RWPE2 (cell line): ENCODE measurements at places on chromosomes 6 and 20.

DNA sequence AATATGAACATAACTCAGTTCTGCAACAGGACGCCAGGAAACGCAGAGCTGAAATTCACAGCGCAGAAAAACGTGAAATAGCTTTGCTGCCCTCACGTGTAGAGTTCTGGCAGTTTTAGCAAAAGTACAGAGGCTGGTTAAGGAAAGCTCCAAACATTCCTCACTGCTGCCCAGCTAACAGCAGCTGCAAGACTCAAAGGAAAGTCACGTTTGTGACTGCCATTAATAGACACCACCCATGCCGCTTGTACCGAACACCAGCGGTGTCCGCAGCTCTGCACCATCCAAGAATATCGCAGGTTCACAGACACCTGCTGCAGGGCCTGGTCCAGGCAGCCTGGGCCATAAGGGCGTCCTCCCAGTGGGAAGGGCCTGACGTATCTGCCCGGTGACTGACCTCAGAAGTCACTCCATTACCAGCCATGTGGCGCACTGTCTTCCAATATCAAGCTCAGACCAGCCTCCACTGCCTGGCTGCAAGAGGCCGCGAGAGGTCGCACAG is 61.4 kb downstream of the WDR27 start:
- DNase-seq = no peak

- DNase-seq = no peak
Observed at GRCh38 chr6:41634657-41635056, 3.6 kb upstream of the MDFI start.

GRCh38 chr20:37564388-37565133 is 36.9 kb upstream of the BLCAP start:
- DNase-seq = peak; percentile 83

DNA sequence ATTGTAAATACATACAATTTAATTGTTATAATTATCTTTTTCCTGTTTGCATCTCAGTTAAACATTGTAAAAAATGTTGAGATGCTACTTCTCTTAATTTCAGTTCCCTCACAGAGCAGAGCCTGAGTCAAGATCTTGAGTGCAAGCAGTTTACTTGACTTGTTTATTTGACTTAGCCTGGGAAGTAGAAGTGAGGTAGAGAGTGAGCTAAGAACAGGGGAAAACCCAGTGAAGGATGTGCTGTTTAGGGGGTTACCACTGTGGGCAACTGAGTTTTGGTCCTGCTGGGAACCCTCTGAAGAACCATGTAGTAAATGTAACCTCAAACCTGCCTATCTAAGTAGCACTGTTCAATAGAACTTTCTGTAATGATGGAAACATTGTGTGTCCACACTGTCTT is 495.2 kb upstream of the FLRT3 start:
- DNase-seq = no peak

- no peak for DNase-seq
Observed at GRCh38 chr6:169253337-169254238, at the start of gene THBS2. THBS2 (minus strand) TSS chr6:169253846; CDS start chr6:169250784, 3,062 bp downstream.

DNA sequence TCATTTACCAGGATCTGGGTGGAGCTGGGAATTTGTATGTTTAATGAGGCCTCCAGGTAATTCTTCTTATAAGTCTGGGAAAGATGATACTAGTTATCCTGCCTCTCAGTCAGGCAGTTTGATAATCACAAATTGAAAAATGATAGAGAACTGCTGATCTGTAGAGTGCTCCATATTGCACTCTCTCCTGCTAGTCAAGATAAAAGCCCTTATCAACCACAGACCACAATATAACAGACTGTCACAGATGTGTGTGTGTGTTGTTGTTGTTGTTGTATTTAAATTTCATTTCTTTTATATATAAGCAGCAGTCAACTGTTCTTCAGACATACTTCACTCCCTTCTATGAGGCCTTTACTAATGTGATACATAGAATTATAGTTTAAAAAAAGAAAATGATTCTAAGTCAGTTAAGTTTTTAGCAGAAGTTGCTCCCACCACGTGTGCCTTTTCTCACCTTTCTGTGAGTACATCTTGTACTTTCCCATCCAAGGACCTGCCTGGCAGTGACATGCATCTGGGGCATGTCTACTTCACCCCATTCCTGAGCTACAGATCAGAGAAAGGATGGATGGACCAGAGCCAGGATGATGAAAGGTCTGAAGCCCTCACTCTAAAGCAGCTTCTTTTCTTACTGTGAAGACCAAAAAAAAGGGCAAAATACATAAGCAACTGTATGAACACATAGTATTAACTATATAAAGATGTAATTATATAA is 29.8 kb downstream of the TENT5A start:
- DNase-seq = no peak

- no peak for DNase-seq
Observed at GRCh38 chr6:166939345-166939744, 17.0 kb downstream of the RNASET2 start.

DNA sequence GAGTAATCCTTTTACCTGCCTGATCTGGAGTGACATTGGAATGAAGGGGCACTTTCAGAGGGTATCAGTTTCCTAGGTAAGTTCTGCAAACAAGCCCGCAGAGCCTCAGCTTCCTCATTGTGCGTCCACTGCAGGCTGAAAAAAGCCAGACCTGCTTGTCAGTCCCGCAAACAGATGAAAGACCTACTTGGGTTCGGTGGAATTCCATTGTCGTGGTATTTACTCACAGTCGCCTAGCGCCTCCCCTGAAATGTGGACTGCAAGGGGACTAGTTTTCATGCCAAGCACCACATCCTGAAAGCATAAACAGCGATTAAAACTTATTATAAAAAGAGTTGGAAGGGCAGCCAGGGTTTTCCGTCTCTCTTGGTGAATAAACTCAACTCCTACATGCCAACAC is 121.5 kb downstream of the PAX1 start:
- DNase-seq = no peak

- no peak for DNase-seq
Observed at GRCh38 chr6:41713650-41714291, 21.6 kb downstream of the TFEB start.

GRCh38 chr20:30816182-30816645 is 441.2 kb upstream of the DEFB115 start:
- DNase-seq = peak; percentile 92

GRCh38 chr6:125507987-125508655 is 206.4 kb upstream of the HDDC2 start:
- no peak for DNase-seq

- DNase-seq = no peak
Observed at GRCh38 chr20:47956268-47956995, 171.2 kb upstream of the SULF2 start.

- no peak for DNase-seq
Observed at GRCh38 chr6:119501798-119502483, 152.4 kb upstream of the MAN1A1 start.

DNA sequence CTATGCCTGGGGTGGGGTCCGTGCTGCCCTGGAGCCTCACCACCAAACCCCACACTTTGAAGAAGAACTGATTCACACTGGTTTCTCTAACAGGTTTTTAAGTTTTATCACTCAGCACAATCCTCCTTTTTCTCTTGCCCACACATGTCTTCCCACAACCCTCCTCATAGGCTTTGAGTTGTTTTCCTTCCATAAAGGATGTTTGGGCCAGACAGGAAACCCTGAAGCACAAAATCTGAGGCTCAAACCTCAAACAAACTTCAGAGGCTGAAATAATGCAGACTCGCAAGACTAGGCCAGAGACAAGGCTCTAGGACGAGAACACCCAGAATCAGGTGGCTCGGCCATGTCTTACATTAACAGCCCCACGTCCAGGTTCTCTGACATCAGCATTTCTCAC is 35.3 kb downstream of the EZR start:
- DNase-seq = no peak

- DNase-seq = no peak
Observed at GRCh38 chr20:8526610-8527009, 394.5 kb downstream of the PLCB1 start.

DNA sequence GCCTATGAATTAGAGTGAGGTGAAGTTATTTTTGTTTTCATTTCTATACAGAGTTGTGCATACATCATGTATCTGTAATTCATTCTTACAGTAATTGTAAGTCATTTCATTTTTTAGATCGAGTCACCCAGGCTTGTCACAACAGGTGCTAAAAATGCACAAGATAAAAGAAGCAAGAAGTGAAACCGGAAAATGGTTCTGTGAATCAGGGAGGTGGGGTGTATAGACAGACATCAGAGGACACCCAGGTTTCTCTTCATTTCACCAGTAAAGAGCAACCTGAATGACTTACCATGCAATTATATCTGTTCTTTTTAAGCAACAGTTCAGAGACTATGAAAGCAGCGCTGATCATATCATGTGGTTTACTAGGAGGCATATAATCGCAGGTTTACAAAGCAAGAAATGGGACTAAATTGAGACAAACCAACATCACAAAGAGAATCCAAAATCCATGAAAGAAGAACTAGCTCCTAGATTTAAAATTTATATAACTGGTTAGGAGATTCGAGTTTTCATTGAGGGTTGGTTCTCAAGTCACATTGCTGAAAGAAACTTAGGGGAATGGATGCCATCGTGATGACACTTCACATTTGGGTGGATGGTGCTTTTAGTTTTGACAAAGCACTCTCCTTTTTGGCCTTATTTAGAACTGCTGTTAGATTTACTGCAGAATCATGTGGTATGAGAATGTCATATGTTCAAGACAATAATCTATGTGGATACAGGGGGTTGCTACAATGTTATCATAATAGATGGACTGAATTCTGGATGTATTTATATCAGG is 27.9 kb upstream of the TBC1D7 start:
- DNase-seq = no peak

GRCh38 chr6:2576499-2576898 is 174.2 kb downstream of the MYLK4 start:
- no peak for DNase-seq

DNA sequence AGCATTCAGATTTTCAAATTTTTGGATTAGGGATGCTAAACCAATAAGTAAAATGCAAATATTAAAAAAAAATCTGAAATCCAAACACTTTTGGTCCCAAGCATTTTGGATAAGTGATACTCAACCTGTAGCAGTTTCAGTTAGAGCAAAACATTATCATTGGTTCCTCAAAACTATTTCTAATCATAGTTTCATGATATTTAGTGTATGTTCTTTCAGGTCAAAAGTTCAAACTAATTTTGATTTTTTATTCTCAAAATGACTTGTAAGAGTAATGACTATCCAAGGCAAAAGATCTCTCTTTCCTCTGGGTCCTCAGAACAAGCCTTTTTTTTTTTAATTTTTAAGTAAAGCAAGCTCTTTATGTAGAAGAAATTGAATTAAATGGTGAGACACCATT is 64.0 kb upstream of the TFB1M start:
- DNase-seq = no peak

DNA sequence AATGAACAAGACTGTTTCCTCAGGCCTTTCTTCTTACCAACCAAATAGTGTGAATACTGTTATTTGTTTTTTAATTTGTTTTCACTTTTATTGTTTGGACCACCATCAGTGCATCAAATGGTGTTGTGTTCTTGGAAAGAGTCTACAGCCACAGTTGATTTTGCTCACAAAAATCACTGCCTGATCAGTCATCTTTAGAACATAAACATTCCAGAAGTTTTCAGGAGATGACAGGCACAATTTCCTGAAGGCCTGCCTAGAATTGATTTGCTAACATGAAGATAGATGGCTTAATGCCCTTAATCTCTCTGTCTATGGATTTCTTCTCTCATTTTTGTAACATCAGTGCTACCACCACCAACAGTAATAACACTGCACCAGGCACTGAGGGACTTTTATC is 13.5 kb downstream of the IL22RA2 start:
- no peak for DNase-seq

- no peak for DNase-seq
Observed at GRCh38 chr6:103783329-103783728, 1076.4 kb downstream of the HACE1 start.

DNA sequence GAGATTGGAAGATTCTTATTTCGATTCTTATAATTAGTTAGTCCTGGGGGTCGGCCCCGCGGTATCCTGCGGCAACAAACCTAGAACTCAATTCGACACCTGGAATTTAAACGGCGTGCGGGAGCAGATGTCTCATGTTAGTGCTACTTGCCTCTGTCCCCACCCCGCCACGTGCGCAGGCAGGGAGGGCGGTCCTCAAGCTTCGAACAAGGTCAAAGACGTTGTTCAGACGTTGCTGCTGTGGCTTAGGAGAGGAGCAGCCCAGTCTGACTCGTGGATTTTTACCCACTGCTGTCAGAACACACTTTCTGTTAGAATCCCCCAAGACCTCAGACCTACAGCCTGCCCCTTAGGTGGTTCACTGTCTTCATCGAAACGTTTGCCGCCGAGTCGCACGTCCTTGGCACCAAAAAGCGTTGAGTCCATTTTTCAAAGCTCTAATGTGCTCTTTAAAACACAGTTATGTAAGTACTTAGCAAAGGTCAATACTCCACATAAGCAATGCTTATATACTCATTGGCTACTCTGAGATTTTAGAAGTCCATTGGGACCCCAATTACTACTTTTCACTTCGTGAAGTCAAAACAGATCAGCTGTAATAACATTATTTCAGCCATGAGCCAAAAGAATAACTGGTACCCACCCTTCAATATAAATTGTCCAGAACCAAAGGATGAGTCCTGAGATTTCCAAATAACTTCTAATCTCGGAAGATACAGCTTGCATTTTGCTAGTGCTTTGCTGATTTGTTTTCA is 2.7 kb upstream of the C6orf62 start:
- no peak for DNase-seq

DNA sequence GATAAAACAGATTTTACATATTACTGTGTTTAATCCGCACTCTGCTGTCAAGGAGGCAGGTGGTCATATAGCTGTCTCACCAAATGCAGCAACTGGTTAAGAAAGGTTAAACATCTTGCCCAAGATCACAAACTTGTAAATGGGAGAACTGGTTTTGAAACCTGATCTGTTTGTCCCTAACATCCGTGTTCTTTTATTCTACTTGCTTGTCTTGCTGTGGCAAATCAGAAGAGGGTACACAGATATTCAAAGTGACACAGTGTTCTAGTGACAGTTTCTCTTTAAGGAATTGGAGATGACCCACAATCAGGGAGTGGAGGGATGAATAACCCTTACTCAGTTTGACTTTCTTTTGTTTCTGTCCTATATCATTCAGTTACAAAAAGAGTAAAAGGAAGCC is 83.0 kb upstream of the SGK1 start:
- DNase-seq = no peak

- no peak for DNase-seq
Observed at GRCh38 chr20:5630071-5630470, 120.1 kb upstream of the SHLD1 start.

DNA sequence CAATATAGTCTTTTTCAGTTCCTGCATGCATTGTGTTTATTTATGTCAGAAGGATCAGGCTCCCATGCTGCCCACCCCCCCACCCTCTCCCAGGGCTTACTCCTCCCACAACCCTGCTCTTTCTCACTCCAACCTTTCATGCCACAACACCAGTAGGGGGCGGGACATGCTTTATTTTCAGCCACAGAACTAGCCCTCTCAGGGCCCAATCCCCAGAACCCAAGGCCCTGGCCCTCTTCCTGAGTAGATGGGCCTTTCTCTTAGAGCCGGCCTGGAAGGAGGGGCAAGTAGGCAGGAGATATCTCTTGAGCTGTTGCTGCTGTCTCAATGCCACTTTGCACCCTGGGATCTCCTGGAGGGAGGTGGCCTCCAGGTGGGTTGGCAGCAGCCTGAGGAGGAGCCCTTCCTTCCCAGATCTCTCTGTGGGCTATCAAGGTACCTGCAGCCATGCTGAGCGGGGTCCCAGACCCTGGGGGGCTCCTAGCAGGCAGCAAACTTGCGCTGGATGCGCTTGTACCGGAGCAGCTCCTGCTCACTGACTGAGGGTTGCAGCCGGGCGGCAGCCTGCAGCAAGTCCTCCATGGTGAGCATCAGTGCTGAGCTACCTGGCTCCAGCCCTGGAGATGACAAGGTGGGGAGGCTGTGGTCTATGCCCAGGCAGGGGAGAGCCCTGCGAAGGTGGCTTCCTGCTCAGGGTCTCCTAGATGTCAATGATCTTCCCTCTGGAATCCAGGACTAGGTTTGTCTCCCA is 3.5 kb downstream of the GNMT start:
- DNase-seq = no peak

- DNase-seq = no peak
Observed at GRCh38 chr6:125231574-125232343, 70.0 kb downstream of the HDDC2 start.
